T-helper 17 cell (primary cell): ENCODE measurements at places on chromosomes 2 and 18.

GRCh38 chr2:176677746-176678265 is 408.6 kb downstream of the MTX2 start:
- no peak overlapping the region for H3K4me3 ChIP-seq
- H3K36me3 ChIP-seq, result no peaks in the 10 kb centered on the region
- H3K27me3 ChIP-seq, result peaks cover 53% of the 10 kb centered on the region
- H3K27ac ChIP-seq, result no peak overlapping the region

GRCh38 chr2:47782381-47782670 is 619 bp upstream of the MSH6 start:
- DNase-seq, result no peak
- H3K4me3 ChIP-seq, result peak overlapping the region; percentile 96
- H3K4me1 ChIP-seq, result peaks cover 13% of the 10 kb centered on the region
- H3K27me3 ChIP-seq, result no peaks in the 10 kb centered on the region

- H3K36me3 ChIP-seq, result no peaks in the 10 kb centered on the region
- no peak overlapping the region for H3K27ac ChIP-seq
- DNase-seq, result no peak
- H3K4me3 ChIP-seq, result no peak overlapping the region
- peaks cover 19% of the 10 kb centered on the region for H3K27me3 ChIP-seq
Observed at GRCh38 chr18:75362435-75362834, 65.1 kb downstream of the SMIM21 start.

GRCh38 chr18:8288472-8289195 is 320.6 kb upstream of the RAB12 start:
- no peaks in the 10 kb centered on the region for H3K4me1 ChIP-seq
- H3K27me3 ChIP-seq, result no peaks in the 10 kb centered on the region
- DNase-seq, result no peak
- H3K4me3 ChIP-seq, result no peak overlapping the region
